Stimulated activated CD8-positive, alpha-beta memory T cell treated with anti-CD3 and anti-CD28 coated beads, Interleukin-15, amount 100 ng/mL, for 4 hours (primary cell): ENCODE measurements at places on chromosomes 16 and 17.

GRCh38 chr17:31415004-31415454 is 23.6 kb downstream of the RAB11FIP4 start:
- no peak for DNase-seq

- no peak for DNase-seq
Measured at GRCh38 chr16:30786936-30787612, at the start of gene ZNF629. Gene ZNF629 (minus strand): TSS chr16:30787205. CDS start chr16:30784482, 2,723 bp downstream.

DNA sequence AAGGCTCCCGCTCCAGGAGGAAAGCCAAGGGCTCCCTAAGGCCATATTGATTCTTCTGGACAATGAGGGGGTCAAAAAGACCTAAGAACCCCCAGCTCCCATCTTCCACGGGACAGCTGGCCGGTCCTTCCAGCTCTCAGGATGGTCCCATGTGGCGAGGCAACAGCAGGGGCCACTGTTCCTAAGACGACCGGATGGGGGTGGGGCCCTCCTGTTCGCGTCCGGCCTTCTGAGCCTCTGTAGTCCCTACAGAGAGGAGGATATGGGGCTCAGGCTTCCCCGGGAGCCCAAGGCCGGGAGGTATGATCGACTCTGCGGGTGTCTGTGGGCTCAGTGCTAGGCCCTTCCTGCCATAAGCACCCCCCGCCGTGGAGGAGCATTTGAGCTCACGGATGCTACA is 6.0 kb upstream of the DCXR start:
- no peak for DNase-seq

DNA sequence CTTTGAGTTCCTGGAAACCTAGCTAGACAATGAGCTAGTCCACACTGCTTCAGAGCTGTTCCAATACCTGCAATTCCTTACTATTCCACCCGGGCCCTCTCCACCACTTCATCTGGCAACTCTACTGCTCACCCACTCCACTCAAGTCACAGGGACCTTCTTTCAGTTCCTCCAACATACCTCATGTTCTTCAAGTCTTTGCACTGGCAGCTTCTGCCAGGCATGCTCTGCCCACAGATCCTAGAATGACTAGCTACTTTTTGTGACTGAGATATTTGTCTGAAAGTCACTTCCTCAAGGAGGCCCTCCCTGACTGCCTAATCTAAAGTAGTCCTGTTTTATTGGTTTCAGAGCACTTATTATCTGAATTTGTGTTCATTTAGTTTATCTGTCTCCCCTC is 86.4 kb downstream of the TEX14 start:
- no peak for DNase-seq
